ENCODE measurements at places on chromosomes 4 and X. TPM values are rescaled to one million over a fixed set of nuclear protein-coding genes. Genes with fewer than 3 reads are reported as not detected.

ANK2 gene
- 5.4 TPM for total RNA-seq

GRCh38 chr4:172776203-172776861, 392.3 kb upstream of the GALNT7 start:
- no peak for DNase-seq
- no peaks in the 10 kb centered on the region for H3K4me1 ChIP-seq
- H3K27me3 ChIP-seq, result no peaks in the 10 kb centered on the region
- H3K27ac ChIP-seq, result no peak overlapping the region

USP27X gene
- total RNA-seq, result 2.8 TPM

RNF128 gene
- not detected for total RNA-seq

- H3K4me3 ChIP-seq, result no peak overlapping the region
- DNase-seq, result no peak
- H3K36me3 ChIP-seq, result no peaks in the 10 kb centered on the region
- no peaks in the 10 kb centered on the region for H3K27me3 ChIP-seq
- H3K27ac ChIP-seq, result no peak overlapping the region
- H3K4me1 ChIP-seq, result no peaks in the 10 kb centered on the region
Observed at GRCh38 chrX:107565931-107566603, 62.2 kb upstream of the PRPS1 start.

DNA sequence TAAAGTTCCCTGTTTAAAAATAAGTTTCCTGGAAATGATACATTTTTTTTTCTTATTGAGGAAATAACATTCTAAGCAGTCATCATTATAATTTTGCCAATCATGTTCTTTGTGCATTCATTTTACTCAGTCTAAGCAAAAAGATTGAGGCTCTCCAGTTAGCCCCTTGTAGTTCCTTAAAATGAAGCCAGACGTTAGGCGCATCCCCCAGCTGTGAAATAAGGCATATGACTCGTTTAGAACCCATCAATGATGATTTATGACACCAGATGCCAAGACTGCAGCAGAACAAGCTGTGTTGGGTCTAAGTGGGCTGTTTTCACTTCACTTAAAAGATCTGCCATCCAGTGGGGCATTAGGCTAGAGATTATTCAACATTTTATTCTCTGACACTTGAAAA, 17.0 kb downstream of the PDGFC start:
- no peaks in the 10 kb centered on the region for H3K27me3 ChIP-seq
- H3K27ac ChIP-seq, result no peak overlapping the region
- no peaks in the 10 kb centered on the region for H3K36me3 ChIP-seq

- peaks cover 6% of the 10 kb centered on the region for H3K4me1 ChIP-seq
- no peak overlapping the region for H3K4me3 ChIP-seq
- no peak for DNase-seq
- no peak overlapping the region for H3K27ac ChIP-seq
- H3K27me3 ChIP-seq, result no peaks in the 10 kb centered on the region
- peaks cover 33% of the 10 kb centered on the region for H3K36me3 ChIP-seq
Observed at GRCh38 chr4:78922207-78922606, 17.0 kb downstream of the PAQR3 start.

GRCh38 chr4:29571322-29571721, 1148.8 kb upstream of the PCDH7 start:
- H3K36me3 ChIP-seq, result no peaks in the 10 kb centered on the region
- no peak overlapping the region for H3K4me3 ChIP-seq
- no peak overlapping the region for H3K27ac ChIP-seq
- no peaks in the 10 kb centered on the region for H3K27me3 ChIP-seq

- no peaks in the 10 kb centered on the region for H3K4me1 ChIP-seq
- H3K27ac ChIP-seq, result no peak overlapping the region
- DNase-seq, result no peak
- no peak overlapping the region for H3K4me3 ChIP-seq
Observed at GRCh38 chr4:51825341-51825740, 17.6 kb upstream of the DCUN1D4 start.

GPC3 gene
- total RNA-seq, result not detected

MAGEB17 gene
- total RNA-seq, result not detected

DNA sequence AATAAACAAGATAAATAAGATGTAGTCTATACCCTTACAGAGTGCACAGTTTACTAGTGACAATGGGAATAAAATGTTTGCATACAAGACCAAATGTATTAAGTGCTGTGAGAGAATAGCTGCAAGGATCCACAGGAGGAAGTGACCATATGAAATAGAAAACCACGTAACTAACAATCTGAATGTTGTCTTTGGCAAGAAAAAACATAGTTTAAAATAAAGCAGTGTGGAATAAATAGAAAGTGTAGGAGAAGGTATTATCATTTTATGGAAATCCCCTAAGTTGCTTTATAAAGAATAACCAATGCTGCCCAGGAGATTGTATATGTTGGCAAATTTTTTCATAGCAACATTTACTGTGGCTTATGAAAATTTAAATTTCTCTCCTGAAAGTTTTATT, 116.1 kb downstream of the PCDH7 start:
- no peaks in the 10 kb centered on the region for H3K36me3 ChIP-seq
- H3K27ac ChIP-seq, result no peak overlapping the region
- H3K4me1 ChIP-seq, result no peaks in the 10 kb centered on the region
- H3K27me3 ChIP-seq, result no peaks in the 10 kb centered on the region
- no peak overlapping the region for H3K4me3 ChIP-seq

DNA sequence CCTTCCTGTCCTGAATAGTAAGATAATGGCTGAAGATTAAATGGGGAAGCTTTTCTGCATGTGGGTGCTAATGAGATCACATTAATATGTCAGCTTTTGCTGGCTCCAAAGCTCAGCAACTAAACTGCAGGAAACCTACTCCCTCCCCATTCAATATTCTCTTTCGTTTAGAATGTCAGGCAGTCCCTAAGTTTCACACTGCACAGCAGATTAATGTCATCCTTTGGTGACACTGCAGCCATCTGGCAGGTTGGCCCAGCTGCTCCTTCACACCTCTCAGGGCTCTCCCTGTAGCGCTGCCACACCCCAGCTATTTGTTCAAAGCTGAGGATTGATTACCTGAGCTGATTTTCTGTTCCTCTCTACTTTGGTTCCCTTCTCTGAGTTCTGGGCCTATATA, 110.5 kb downstream of the KDR start:
- no peaks in the 10 kb centered on the region for H3K36me3 ChIP-seq
- H3K27me3 ChIP-seq, result no peaks in the 10 kb centered on the region
- H3K4me3 ChIP-seq, result no peak overlapping the region

GRCh38 chr4:23959396-23960148, 69.7 kb upstream of the PPARGC1A start:
- H3K4me1 ChIP-seq, result no peaks in the 10 kb centered on the region
- H3K4me3 ChIP-seq, result no peak overlapping the region
- H3K36me3 ChIP-seq, result no peaks in the 10 kb centered on the region
- DNase-seq, result no peak
- H3K27ac ChIP-seq, result no peak overlapping the region

PABPC5 gene
- total RNA-seq, result not detected

- no peaks in the 10 kb centered on the region for H3K27me3 ChIP-seq
- no peak for DNase-seq
- H3K27ac ChIP-seq, result no peak overlapping the region
- no peak overlapping the region for H3K4me3 ChIP-seq
- no peaks in the 10 kb centered on the region for H3K36me3 ChIP-seq
Observed at GRCh38 chr4:22356987-22357596, 158.8 kb downstream of the ADGRA3 start.

DNA sequence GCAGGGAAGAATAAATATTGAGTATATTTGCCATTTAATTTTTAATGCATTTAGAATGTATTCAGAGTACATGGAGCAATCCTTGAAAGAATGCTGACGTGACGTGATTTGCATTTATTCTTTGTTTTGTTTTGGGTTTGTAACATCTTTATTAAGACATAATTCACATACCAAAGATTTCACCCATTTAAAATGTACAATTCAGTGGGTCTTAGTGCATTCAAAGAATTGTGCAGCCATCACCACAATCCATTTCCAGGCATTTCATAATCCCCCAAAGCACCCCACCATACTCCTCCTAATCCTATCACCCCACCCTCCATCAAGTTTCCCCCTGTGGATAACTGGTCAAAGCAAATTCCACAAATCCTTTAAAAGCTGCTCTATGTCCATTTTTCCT, 87.4 kb downstream of the FAM9B start:
- H3K36me3 ChIP-seq, result no peaks in the 10 kb centered on the region
- no peak for DNase-seq
- no peak overlapping the region for H3K4me3 ChIP-seq
- peaks cover 5% of the 10 kb centered on the region for H3K27me3 ChIP-seq
- H3K27ac ChIP-seq, result no peak overlapping the region
- H3K4me1 ChIP-seq, result no peaks in the 10 kb centered on the region

TMPRSS11A gene
- total RNA-seq, result not detected

GRCh38 chrX:43679778-43680177, 23.7 kb downstream of the MAOA start:
- H3K4me1 ChIP-seq, result no peaks in the 10 kb centered on the region
- H3K27ac ChIP-seq, result no peak overlapping the region
- peaks cover 4% of the 10 kb centered on the region for H3K27me3 ChIP-seq
- no peaks in the 10 kb centered on the region for H3K36me3 ChIP-seq
- no peak overlapping the region for H3K4me3 ChIP-seq

DNA sequence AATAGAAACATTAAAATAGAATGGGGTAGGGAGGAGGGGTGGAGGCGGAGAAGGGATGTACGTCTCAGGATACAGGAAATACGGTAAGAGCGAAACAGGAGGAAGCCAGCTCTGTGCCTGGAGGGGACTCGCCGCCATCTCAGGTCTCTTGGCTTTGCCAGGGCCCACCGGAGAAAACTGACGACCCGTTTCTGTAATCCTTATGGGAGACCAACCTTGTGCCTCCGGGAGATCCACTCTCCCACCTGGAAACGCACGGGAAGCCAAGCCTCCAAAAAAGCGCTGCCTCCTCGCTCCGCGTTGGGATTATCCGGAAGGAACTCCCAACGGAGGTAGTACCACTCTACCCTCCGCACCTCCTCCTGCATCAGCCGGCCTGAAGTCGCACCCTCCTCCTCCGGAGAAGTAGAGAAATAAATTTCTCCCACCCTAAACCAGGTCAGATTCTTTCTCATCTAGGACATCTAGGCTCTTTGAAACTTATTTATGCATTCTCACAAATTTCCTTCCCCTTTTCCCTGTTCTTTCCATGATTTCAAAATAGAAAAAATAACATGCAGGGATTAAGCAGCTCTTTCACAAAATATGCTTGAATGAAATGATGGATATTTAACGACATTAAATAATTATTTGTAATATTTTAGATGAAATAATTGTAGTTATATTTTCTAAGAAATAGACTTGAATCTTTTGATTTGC, at the start of gene NBDY:
Gene NBDY (plus strand): TSS at position 92 of the 699 bp plus-strand sequence. CDS start 111 bp downstream, at position 203.
- H3K27me3 ChIP-seq, result no peaks in the 10 kb centered on the region
- peak within 1 kb of the TSS; percentile 92 for H3K27ac ChIP-seq
- H3K4me3 ChIP-seq, result peak within 1 kb of the TSS; percentile 94
- peaks cover 6% of the 10 kb centered on the region for H3K36me3 ChIP-seq
- DNase-seq, result peak; percentile 20

DNA sequence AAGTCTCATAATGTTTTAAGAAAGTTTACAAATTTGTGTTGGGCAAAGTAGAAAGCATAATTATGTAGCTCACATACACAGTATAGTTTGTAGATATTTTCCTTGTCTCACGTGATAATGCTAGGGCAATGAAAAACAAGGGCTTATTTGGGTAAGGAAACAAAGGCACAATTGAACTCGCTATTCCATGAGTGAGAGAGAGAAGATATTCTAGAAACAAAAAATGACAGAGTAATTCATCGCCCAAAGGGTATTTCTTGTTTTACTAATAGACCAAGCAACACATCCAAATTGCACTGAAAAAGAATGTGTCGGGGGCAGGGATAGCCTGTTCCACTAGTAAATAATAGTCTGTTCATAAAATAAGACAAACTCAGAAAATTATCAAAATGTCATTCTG, 3.6 kb upstream of the ASB11 start:
- H3K4me3 ChIP-seq, result no peak overlapping the region
- no peak for DNase-seq
- peaks cover 39% of the 10 kb centered on the region for H3K36me3 ChIP-seq
- no peaks in the 10 kb centered on the region for H3K4me1 ChIP-seq
- H3K27ac ChIP-seq, result no peak overlapping the region

SLC38A5 gene
- 28.9 TPM for total RNA-seq

DNA sequence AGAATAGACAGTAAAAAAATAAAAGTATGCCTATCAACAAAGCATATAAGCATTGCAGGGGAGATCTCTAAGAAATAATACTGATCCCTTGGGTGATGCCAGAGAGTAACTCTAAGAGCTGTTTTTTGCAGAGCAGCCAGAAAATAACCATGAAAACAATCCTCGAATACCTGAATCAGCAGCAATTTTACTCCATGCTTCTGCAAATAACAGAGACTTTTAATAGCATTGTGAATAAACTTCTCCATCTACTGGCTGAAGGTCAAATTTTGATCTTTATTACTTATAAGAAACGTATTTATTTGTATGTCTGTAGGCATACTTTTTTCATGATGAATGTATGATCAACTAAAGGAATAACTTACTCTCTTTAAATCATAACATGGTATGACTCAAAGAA, 334.5 kb downstream of the GALNTL6 start:
- H3K36me3 ChIP-seq, result no peaks in the 10 kb centered on the region
- H3K27ac ChIP-seq, result no peak overlapping the region
- no peaks in the 10 kb centered on the region for H3K4me1 ChIP-seq
- H3K4me3 ChIP-seq, result no peak overlapping the region
- DNase-seq, result no peak

DNA sequence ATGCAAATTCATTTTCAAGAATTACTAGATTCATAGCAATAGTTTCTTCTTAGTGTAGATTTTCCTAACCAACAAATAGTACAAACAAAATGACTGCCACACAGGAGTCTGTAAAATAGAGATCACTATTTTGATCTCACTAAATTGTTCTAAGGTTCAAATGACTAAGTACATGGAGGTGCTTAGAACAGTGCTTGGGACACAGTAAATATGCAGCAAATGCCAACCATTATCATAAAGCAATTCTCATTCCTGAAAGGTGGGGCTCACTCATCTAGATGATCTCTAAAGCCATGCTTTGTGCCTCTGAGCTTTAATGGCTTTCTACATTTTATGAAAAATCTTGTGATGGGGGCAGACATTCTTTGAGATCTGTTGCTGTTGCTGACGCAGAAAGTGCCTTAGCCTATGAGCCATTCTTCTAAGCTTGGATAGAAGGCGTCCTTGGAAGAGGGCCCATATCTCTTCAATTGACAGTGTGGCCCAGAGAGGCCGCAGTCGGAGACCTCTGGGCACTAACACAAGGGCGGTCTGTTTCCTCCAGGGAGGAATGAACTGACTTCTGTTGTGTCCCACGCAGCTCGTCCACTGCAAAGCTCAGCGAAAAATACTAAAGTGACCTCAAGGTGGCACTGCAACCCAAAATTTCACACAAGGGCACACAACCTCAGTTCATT, 23.5 kb downstream of the TLR10 start:
- DNase-seq, result no peak
- H3K27ac ChIP-seq, result peak overlapping the region; percentile 80
- H3K36me3 ChIP-seq, result peaks cover 2% of the 10 kb centered on the region
- no peaks in the 10 kb centered on the region for H3K27me3 ChIP-seq
- peaks cover 70% of the 10 kb centered on the region for H3K4me1 ChIP-seq

RAB41 gene
- total RNA-seq, result not detected

DNA sequence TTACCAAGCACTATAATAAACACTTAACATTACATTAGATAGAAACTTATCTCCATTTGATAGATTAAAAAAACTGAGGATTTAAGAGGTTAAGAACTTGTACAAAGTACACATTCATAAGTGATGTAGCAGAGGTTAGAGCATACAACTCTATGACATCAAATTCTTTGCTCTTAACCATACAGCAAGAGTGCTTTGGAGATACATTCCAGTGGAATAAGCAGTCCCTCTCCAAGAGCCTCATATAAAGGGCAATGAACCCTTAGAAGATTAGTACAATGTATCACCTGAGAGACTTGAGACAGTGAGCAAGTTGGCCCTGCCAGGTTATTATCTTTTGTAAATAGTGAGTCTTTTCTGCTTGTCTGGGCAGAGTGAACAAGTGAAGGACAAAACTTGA, 600.4 kb upstream of the CT83 start:
- H3K4me3 ChIP-seq, result no peak overlapping the region
- DNase-seq, result no peak
- no peaks in the 10 kb centered on the region for H3K27me3 ChIP-seq
- H3K36me3 ChIP-seq, result no peaks in the 10 kb centered on the region
- H3K4me1 ChIP-seq, result no peaks in the 10 kb centered on the region
- H3K27ac ChIP-seq, result no peak overlapping the region
